Central memory CD4-positive, alpha-beta T cell (primary cell): ENCODE measurements at places on chromosomes 7 and 10.

GRCh38 chr7:133836666-133837065 lies 290.5 kb upstream of the LRGUK start:
- DNase-seq: no peak

DNA sequence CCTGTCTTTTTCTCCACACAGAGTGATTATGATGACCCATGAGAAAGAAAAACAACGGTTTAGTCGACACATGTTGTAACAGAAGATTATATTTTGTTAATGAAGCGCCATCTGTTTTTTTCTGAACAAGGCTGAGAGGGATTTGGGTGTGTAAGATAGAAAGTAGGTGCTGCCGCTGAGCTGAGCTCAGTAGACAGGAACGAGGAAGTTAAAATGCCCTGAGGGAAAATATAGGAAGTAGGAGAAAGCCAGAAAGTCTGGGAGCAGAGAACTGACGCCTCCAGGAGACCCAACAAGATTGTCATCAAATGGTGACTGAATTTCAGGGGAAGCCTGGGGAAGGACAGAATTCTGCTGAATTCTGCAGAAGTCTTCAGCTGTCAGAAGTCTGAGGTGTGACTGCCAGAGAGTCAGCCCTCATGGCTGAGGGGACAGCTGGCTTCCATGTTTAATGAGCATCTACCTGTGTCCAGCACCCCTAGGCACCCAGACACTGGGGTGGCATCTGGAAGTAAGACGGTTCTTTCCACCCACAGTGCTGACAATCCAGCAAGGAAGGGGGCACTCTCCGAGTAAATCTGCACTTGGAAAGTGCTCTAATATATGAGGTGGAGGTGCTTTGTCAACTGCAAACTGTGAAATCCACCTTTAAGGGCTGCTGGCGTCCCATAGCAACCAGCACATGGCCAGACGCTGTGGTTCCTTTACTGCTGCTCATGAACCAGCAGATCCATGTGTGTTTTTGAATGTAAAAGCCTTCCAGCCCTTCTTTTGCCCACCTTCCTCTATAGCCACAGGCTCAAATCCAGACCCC lies 12.5 kb upstream of the TSPAN15 start:
- no peak for DNase-seq

DNA sequence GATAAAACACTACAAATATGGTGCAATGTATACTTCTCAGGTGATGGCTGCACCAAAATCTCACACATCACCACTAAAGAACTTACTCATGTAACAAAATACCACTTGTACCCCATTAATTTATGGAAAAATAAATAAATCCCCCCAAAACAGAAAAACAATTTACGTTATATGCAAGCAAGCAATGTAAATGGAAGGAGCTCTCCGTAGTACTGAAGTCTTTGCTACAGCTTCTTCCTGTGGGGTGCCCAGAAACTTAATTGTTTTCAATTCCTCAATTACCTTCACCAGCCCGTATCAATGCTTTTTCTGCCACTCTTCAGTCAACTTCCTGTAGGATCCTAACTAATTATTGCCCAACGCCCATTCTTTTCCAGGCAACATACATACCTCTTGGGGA lies 138.1 kb downstream of the RELN start:
- no peak for DNase-seq

- no peak for DNase-seq
These were observed 155.3 kb upstream of the FRMD4A start for GRCh38 chr10:14485986-14486385.

DNA sequence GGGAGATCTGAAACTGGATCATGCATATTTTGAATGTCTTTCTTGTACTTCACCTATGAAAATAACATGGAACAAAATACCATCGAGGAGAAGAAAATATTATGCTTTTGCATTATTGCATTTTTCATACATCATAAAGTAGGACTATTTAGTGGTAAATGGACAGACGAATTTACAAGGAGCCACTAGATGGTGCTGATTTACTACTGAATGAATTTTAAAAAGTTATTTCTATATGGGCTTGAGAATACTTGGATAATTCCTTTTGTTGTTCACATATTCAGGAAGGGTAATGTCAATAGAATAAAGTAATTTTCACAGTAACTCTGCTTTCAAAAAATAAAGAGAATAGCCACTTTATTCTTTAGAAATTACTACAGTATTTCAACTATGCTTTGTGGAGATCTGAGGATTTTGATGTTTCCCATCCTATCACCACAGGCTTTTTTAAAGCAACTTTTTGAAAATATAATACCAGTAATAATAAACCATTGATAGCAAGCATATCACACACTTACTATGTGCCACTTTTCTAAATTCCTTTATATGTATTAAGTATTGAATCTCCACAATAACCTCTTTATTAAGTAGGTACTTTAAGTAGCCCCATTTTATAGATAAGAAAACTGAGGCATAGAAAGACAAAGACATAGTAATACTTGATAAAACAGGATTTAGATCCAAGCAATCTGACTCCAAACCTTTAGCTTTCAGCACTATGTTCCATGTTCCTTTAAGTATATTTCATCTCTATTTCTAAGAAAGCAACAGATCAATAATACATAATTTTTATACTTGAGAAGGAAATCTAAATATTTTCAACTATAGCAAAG lies 38.6 kb downstream of the NEBL start:
- DNase-seq: no peak
